ENCODE measurements at places on chromosomes 5 and 9.

GRCh38 chr5:132150565-132150964, 77.0 kb downstream of the CSF2 start:
- DNase-seq, result no peak

GRCh38 chr5:149684371-149684770, 45.7 kb upstream of the PPARGC1B start:
- no peak for DNase-seq

GRCh38 chr5:16669776-16670175, 53.0 kb upstream of the RETREG1 start:
- DNase-seq, result no peak

GRCh38 chr5:16909464-16909863, 26.6 kb downstream of the MYO10 start:
- no peak for DNase-seq

DNA sequence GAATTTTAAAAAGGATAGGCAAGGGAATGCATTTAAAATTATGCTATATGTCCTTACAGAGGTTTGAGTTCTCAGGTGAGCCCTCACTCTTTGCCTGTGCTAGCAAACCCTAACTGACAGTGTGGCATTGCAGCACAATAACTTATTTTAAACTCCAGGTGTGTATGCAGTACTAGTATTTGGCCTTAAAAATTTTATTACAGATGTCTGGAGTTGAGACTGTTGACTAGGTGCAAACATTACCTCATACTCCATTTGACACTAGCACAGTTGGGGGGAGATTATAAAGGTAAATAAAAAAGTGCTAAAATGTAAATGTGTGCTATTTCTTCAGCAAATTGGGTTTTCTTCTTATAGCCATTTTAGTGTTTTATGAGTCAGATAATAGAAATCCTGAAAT, 407.7 kb downstream of the SH3GL2 start:
- DNase-seq, result no peak

- DNase-seq, result no peak
Measured at GRCh38 chr5:10891193-10891592, 130.2 kb upstream of the DAP start.

DNA sequence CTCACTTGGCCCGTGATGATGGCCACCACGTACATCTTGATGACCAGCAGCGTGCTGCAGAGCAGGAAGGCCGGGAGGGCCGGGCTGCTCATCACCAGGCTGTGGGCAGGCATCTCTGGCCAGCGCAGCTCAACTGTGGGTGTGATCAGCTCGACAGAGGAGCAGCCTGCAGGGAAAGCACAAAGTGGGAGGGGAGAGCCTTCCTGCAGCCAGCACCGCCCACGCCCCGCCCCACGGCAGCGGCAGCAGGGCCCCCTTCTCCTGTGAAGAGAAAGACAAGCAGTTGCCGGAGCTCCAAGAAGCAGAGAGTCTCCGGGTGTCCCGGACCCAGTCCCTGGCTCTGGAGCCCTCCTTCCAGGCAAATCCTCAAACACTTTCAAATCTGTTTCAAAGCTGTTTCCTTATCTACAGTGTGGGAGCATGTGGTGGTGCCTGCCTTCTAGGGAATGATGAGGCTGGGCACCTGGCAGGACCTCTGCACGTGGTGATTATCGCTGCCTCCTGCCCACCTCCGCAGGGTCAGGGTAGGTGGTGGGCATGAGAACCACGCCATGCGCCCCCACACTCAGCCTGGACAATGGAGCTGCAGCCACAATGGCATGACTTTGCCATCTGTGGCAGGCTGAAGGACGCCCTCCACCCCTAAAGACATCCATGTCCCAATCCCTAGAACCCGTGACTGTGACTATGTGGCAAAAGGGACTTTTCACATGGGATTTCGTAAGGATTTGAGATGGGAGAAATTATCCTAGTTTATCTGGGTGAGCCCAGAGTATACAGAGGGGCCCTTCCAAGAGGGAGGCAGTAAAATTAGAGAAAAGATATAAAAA, at the start of gene PTGES:
TSS of gene PTGES (minus strand) at position 143 of the 830 bp plus-strand sequence. CDS start at position 113, 30 bp downstream.
- peak; percentile 56 for DNase-seq

DNA sequence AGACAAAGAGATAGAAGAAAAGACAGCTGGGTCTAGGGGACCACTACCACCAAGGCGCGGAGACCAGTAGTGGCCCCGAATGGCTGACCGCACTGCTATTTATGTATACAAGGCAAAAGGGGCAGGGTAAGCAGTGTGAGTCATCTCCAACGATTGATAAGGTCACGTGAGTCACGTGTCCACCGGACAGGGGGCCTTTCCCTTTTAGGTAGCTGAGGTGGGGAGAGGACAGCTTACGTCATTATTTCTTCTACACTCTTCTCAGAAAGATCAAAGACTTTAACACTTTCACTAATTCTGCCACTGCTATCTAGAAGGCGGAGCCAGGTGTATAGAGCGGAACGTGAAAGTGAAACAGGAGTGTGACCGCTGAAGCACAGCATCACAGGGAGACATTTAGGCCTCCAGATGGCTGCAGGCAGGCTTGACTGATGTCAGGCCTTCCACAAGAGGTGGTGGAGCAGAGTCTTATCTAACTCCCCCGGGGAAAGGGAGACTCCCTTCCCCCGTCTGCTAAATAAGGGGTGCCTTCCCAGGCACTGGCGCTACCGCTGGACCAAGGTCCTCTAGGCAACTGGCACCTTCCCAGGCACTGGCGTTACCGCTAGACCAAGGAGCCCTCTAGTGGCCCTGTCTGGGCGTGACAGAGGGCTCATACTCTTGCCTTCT, 6.1 kb upstream of the PRR16 start:
- DNase-seq, result peak; percentile 62

DNA sequence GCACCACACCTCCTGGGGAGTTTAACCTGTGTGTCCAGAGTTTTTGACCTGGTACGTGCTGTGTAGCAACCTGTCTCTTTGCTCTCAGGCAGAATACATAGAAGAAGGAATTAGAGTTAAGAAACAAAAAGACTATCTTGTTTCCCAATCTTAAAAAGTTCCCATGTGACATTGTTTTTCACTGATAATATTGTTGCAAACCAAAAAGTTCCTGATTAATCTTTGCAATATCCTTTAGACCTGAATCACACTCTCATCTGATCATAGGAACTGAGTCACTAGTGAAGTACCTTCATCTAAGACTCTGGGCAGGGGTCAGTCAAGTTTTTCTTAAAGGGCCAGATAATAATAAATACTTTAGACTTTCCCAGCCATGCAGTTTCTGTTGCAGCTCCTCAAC, 35.1 kb downstream of the BASP1 start:
- no peak for DNase-seq

- DNase-seq, result peak; percentile 73
Measured at GRCh38 chr5:141951332-141951781, 6.6 kb downstream of the PCDH12 start.

- no peak for DNase-seq
Measured at GRCh38 chr5:81754621-81755020, 3.7 kb upstream of the SSBP2 start.

GRCh38 chr5:119067450-119067849, 3.4 kb upstream of the DMXL1 start:
- DNase-seq, result no peak

GRCh38 chr9:83299571-83299970, 236.6 kb upstream of the RASEF start:
- DNase-seq, result no peak

DNA sequence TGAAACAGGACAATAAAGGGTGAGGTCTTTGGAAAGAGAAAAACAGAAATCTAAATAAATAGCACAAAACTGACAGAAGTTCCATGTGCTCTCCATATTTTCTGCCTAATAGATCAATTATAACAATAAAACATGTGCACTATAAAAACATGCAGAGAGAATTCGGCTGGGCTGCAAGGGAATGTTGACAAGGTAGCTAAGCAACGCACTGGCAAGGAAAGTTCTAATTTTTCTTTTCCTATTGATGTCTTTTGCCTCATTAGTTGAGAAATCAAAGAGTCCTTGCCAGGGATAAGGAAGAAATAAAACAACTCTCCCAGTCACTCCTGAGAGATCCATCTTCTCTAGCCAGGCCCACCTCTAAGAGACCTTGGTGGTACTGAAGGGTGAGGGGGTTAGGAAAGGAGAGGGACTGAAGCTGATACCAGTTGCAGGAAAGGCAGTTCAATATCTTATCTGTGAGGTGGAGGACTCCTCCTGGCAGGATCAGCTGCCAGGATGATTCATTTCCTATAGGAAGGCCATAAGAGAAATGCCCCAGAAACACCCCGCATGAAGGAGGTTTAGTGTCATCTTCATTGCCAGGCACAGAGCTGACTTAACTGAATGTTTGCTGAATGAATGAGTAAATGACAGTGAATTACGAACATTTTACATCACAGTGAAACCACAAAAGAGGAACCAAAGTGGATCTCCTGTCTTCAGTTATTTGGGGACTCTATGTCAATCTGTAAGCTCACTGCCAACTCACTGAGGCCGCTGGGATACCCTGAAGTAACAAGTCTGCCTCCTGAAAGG, 63.7 kb upstream of the IFNK start:
- peak; percentile 15 for DNase-seq

DNA sequence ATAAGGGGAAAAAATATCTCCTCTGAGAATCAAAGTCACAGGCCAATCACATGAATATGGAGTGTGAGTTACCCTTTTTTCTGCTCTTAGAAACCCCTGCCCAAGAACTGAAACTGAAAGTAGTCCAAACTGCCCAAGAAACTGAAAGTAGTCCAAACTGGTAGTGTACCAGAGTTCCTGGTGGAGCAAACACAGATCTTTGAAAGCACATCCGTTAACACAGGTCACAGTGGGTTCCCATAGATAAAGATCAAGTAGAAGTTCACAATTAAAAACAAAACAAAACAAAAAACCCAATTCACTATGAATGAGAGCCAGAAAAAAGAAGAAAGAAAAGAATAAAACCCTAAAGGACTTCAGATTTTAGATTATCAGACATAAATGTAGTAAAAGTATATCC, 332.4 kb upstream of the EFNA5 start:
- peak; percentile 55 for DNase-seq

DNA sequence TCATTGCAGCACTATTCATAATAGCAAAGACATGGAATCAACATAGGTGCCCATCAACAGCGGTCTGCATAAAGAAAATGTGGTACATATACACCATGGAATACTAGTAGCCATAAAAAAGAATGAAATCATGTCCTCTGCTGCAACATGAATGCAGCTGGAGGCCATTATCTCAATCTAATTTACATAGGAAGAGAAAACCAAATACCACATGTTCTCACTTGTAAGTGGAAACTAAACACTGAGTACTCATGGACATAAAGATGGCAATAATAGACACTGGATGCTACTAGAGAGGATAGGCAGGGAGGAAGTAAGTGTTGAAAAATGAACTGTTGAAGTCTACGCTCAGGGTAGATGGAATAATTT, 203.9 kb upstream of the CDH9 start:
- DNase-seq, result no peak

GRCh38 chr5:169083394-169084018, 217.4 kb downstream of the SLIT3 start:
- DNase-seq, result no peak

- no peak for DNase-seq
Measured at GRCh38 chr5:54860321-54860720, 125.1 kb downstream of the ESM1 start.

GRCh38 chr9:133842174-133842573, 104.0 kb upstream of the SARDH start:
- DNase-seq, result no peak

- peak; percentile 82 for DNase-seq
Measured at GRCh38 chr9:113511856-113512761, 48.6 kb downstream of the RGS3 start.

GRCh38 chr5:29017501-29017900, 1979.1 kb upstream of the CDH9 start:
- DNase-seq, result no peak

DNA sequence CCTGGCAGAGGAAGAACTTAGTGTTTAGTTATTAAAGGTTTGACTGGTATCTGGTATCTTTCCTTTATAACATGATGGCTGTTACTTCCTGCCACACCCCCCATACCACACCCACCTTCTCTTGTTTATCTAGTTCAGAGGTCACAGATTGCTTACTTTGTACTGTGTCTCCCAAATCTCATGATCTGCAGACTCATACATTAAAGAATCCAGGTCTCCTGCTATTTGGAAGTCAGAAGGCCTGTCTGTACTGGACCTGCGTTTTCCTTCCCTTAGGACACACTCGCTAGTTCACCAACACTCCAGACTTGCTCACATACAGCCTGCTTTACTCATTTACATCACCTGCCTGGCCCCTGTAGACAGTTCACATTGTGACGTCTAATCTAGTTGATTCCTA, 39.3 kb downstream of the NUDT12 start:
- DNase-seq, result no peak

GRCh38 chr5:79202076-79202475, 33.9 kb upstream of the JMY start:
- DNase-seq, result no peak

DNA sequence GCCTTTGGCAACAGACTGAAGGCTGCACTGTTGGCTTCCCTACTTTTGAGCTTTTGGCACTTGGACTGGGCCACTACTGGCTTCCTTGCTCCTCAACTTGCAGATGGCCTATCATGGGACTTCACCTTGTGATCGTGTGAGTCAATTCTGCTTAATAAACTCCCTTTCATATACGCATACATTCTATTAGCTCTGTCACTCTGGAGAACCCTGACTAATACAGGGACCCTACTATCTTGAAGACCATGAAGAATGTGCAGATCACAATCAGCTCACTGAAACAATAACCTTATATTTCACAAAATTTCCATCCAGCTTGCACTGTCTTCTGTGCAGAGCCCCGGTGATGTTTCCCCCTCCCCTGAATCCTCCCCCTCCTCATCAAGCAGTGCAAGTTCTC, 39.8 kb downstream of the TMEM215 start:
- no peak for DNase-seq

GRCh38 chr9:113886466-113886865, 10.4 kb downstream of the ZNF618 start:
- peak; percentile 23 for DNase-seq

- DNase-seq, result no peak
Measured at GRCh38 chr9:74784506-74784905, 103.2 kb downstream of the TRPM6 start.

DNA sequence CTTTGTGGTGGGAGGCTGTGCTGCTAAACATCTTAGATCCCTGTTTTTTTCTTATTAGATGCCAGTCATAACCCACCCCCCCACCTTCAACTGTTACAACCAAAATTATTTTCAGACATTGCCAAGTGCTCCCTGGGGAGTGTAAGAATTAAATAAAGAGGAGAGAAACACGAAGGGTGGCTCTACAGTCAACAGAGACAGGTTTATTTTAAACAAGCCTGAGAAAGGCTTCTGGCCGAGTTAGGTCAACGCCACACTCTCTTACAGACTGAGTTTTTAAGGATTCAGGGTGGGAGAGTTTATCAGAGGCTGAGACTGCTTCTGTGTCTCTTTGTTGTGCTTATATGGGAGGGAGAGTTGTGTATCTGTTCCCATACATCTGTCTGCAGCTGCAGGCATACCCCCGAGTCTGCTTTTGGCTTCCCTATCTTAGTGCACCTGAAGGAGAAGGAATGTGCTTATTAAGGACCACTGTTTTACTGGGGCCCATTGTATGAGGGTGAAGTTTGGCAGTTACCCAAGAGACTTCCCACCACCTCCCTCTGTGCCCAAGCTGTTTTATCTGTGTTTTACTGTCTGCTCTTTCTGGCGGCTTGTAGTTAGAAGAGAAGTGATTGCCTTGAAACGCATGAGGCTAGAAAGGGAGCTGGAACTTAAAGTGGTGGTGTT, 11.4 kb upstream of the GDA start:
- DNase-seq, result no peak
